ENCODE measurements at places on chromosomes 11 and 22.

DNA sequence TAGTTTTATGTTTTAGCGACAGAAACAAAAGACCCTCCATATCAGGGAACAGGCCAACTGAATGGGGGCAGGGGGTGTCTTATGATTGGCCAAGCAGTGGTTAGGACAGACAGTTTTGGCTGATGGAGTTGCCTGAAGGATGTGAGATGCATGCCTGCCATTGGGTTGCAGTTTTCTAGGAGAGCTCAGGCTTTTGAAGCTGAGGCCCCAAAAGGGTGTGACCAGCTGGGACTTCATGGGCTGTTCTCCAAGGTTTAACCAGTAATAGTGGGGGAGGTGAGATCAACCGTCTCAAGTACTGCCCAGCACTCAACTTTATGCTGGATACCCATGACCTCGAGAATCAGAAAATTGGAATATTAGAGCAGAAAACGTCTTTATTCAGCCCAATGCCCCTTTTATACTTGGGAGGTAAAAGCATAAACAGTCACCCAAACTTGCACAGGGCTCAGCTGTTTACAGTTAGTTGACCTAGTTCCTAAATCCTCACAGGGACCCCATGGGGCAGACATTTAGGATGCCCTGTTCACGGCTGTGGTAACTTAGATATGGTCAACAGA is 13.5 kb downstream of the DTX4 start:
- ATAC-seq, result no peak

DNA sequence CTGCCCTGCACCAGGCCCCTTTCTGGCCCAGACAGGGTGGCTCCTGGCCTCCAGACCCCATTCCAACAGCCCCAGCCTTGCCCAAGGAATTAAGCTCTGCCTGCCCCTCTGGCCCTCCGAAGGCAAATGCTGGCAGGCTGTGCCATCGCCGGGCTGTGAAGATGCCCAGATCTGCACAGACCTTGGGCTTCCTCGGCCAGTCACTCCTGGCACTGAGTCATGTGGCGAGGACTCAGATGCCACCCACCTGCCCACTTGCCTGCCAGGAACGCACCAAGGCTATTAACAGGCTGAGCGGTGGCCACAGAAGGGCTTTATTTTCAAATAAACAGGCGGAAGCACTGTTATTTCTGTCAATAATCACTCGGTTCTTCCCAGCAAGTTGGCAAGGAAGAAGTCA is 50.3 kb upstream of the TTLL12 start:
- ATAC-seq, result no peak

- no peak for ATAC-seq
These were observed 140.3 kb downstream of the PKNOX2 start for GRCh38 chr11:125304876-125305275.

DNA sequence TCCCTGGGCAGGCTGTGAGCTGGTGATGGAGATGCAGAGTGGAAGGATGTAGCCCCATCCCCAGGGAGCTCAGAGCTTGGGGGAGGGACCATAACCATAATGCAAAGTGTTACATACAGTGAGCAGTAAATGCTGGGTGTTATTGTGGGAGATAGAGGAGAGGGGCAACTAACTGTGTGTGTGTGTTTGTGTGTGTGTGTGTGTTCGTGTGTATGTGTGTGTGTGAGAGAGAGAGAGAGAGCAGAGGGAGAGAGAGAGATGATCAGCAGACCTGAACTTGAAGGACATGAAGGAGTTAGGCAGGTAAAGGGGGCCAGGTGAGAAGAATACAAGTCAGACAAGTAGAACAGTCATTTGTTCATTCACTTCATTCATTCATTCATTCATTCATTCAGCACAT is 74.2 kb downstream of the CACNG2 start:
- ATAC-seq, result no peak

DNA sequence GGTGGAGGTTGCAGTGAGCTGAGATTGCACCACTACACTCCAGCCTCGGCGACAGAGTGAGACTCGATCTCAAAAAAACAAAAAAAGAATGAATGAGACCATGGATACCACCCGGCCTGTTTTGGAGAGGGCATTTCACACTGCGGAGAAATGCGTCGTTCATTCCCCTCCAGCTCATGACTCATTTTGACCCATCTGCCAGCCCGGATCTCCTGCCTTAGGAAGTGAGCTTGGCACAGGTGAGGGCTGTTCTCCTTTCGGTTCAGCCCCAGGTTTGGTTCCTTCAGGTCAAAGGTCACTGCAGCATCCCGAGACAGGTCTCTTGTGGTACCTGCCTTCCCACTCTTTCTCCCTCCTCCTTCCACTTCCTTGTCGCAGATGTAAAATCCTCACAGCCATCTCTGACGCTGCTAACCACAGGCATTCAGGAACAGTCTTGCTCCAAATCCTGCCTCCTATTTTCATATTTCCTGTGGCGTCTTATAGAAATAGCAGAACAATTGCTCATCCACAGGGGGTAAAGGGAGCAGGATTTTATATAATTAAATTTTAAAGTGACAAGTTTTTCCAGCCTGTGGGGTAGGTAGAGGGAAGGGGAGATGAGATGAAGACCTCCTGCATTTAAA is 517.9 kb downstream of the NTM start:
- ATAC-seq, result peak; percentile 85

GRCh38 chr11:88704485-88704884 is 361.3 kb downstream of the GRM5 start:
- ATAC-seq, result no peak

- no peak for ATAC-seq
These were observed 148.8 kb downstream of the DBX1 start for GRCh38 chr11:20011307-20011951.

- ATAC-seq, result peak; percentile 58
These were observed 10.8 kb upstream of the VSIG10L2 start for GRCh38 chr11:125935056-125935455.

DNA sequence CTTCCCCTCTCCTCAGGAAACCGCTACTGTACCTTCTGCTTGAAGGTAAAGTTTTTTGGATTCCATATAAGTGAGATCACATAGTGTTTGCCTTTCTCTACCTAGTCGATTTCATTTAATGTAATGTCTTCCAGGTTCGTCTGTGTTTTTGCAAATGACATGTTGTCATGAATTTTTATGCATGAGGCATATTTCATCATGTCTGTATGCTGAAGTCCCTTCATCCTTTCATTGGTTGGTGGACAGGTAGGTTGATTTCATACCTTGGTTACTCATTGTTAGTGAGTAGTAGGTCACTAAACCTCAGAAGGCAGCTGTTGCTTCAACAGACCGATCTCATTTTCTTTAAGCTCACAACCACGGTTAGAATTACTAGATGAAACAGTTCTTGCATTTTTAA is 60.3 kb downstream of the LRRC74B start:
- ATAC-seq, result no peak

GRCh38 chr22:22810018-22810427 is 77.6 kb upstream of the IGLL5 start:
- ATAC-seq, result peak; percentile 72

- ATAC-seq, result no peak
These were observed 927.3 kb upstream of the RAG2 start for GRCh38 chr11:37525336-37525735.

GRCh38 chr11:34439610-34440198 is 970 bp downstream of the CAT start:
- no peak for ATAC-seq

DNA sequence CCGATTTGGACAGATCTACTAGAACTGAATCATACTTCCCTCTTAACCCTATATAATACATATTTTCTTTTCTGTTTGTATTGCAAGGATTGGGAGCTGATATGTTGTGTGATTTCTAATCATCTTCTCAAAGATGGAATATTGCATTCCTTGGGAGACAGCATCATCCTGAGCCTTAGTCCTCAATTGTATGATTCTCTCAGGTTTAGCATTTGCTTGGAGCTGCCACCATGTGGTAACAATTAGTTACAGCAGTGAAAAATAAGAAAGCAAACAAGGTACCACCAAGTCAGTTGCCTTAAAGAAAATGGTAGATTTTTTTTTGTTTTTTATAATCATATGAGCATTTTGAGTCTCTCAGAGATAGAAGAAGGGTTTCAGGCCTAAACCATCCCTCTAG is 11.9 kb downstream of the SNX19 start:
- peak; percentile 66 for ATAC-seq
